Cortex of kidney (tissue), 1 donor: ENCODE measurements at places on chromosomes 5 and 9.

DNA sequence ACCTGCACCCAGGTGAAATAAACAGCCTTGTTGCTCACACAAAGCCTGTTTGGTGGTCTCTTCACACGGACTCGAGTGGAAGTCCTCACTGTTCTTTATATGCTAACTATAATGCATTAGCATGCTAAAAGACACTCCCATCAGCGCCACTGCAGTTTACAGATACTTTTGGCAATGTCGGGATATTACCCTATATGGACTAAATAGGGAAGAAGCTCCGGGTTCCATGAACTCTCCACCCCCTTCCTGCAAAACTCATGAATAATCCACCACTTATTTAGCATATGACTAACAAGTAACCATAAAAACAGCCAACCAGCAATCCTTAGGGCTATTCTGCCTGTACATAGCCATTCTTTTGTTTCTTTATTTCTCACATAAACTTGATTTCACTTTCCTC, 426.2 kb upstream of the PTPRD start:
- no peak for DNase-seq

GRCh38 chr5:149166591-149167100, 25.4 kb downstream of the ABLIM3 start:
- DNase-seq: no peak

GRCh38 chr9:117535434-117535833, 120.6 kb upstream of the ASTN2 start:
- DNase-seq: no peak

GRCh38 chr5:69504036-69504435, 11.4 kb downstream of the OCLN start:
- no peak for DNase-seq

- no peak for DNase-seq
Measured at GRCh38 chr5:103942587-103943186, 380.1 kb upstream of the NUDT12 start.

GRCh38 chr5:91156242-91156641, 226.9 kb downstream of the ARRDC3 start:
- no peak for DNase-seq

- DNase-seq: no peak
Measured at GRCh38 chr5:77812926-77813589, 36.9 kb upstream of the TBCA start.

DNA sequence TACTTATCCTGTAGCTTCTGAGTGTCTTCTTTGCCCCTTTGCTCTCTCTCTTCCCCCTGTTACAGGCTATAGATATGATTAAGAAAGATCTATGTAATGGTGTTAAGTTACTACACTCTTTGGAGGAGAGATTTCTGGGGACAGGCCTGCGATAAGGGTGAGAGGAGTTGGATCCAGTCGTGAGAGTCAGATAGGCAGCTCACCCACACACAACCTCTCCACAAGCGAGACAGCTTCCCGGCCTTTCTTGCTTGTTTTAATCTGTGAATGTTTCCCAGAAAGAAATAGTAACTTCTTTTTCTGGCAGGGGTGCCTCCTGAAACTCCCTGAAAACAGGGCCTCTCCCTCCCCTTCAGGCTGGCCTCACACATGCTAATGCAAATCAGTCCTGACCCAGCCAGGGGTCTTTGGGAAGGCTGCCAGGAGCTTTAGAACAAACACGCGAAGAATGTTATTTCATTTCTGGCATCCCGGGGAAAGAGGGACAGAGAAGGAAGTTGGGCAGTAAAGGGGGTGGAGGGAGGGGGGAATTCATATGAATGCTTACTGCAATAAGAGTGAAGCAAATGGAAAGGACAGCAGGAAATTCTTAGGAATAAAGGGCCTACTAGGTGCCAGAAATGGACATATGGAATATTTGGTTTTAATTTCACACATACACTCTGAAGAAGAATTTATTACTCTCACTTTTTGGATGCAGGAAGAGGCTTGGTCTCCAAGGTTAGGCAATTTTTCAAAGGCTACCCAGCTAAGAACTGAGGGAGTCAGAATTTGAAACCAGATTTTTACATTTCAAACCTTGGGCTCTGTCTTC, 215.8 kb upstream of the TRIM32 start:
- DNase-seq: no peak

DNA sequence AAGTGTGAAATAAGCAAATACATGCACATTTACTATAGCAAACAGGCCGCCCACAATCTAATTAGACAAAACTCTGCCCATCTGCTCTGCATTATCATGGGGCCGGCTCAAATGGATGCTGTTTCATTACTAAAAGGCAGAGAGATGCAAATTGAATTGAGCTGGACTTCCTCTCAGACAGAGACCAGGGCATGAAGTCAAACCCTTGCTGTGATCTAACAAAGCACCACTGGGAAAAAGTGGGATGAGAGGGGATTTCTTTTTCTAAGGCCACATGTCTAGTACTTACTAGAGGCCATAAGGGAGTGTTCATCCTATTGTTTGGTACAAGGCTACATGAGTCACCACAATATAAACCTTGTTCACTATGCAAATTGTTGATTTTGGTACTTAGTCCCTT, 614.7 kb downstream of the ISL1 start:
- no peak for DNase-seq

GRCh38 chr5:121681229-121681855, 170.3 kb upstream of the FTMT start:
- DNase-seq: no peak

DNA sequence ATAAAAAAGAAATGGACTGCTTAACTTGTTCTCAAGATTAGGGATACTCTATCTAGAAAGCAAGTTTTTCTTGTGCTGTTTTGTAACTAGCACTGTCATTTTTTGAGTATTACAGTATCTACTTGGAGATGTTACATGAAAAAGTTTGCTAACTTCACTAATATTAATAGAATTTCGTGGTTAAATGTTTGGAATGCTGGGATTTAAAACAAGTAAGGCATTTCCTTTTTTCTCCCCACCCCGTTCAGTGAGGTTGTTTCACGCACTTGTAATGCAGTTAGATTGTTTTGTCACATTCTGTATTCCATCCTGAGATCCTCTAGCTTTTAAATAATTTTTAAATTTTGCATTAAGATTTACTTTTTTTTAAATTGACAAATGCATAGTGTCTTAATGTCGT, 20.0 kb upstream of the TEK start:
- DNase-seq: no peak

DNA sequence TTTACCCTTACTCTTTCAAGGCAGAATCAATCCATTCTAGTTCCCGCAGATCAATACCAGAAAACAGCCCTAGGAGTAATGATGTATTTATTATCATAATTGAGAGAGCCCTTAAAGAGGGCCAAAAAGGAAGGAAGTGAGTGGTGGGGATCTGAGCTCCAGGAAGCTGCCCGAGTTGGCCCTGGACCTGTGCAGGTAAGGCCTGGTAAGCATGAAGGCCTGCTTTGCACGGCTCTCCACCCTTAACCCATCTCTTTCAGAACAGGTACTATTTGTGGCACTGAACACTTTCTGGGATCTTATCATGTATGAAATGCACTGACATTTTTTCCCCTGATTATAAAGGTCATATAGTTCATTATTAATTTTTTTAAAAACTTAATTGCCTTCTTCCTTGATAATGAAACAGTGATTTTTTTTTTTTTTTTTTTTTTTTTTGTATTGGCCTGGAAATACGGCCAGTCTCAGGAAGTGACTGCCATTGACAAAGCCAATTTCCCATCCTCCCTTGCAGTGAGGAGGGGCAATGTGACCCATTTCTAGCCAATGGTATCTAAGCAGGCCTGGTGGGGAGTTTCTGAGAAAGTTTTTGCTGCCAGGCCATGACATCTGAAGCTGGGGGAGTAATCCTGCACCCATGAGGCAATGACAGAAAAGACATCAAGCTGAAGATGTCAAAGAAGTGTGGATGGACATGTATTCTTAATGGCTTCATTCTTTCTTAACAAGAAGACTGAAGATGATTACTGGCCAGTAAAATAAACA, 6.3 kb upstream of the MVB12B start:
- no peak for DNase-seq

DNA sequence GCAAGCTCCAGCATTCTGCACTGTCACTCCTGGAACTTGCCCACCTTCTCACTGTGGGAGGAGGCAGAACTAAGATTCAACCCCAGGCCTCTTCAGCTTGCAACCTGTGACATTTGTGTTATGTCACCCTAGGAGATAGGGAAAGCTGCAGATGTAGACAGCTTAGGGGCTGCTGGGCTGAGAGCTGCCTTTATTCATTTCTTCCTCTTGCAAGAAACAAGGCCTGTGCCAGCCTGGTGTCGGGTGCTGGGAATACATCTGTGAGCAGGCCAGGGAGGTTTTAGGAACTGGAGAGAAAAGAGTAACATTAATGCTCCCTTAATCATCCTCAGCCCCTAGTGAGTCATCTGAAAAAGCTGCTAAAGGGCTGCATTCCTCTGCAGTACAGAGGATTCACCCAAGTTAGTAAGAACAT, 101.8 kb downstream of the FGF18 start:
- DNase-seq: no peak

DNA sequence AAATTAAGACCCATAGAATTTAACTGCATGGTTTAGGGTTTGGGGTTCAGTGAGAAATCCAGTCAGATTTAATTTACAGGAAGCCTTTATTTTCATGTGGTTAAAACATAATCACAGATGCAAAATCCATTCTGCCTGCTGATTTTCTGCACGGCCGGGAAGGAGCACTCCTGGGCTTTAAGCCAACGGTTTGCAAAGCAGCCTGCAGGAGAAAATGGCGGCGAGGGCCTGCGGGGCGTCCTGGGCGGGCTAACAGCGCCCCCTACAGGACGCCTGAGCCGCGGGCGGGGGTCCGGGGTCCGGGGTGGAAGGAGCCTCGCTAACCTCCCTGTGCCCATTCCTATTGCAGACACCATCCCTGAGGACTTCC, 47.6 kb downstream of the THBS4 start:
- no peak for DNase-seq

- no peak for DNase-seq
Measured at GRCh38 chr9:78001946-78002731, 29.5 kb downstream of the GNAQ start.

DNA sequence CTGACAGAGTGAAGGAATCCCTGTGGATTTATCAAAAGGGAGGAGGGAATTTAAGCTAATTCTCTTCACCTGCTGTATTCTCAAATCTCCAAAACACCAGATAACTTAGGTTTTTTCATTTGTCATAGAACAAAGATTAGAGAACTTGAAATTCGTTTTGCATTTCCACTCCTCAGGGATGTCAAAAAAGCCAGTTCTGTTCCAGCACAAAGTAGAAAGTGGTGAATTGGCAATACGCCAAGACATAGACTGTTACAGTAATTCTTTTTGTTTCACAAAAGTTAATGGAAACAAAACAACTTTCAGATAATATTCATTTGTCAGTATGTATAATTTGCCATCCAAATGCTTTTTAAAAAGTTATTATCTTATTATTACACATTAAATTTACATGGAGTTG, 15.0 kb downstream of the S1PR3 start:
- DNase-seq: no peak

- no peak for DNase-seq
Measured at GRCh38 chr9:130287736-130288135, 22.2 kb downstream of the HMCN2 start.

GRCh38 chr5:582936-583635, 29.1 kb upstream of the CEP72 start:
- DNase-seq: no peak

- no peak for DNase-seq
Measured at GRCh38 chr5:123215929-123216702, 127.1 kb downstream of the PRDM6 start.

GRCh38 chr5:67921004-67921601, 294.5 kb upstream of the PIK3R1 start:
- DNase-seq: no peak

- no peak for DNase-seq
Measured at GRCh38 chr5:116044073-116044472, 11.8 kb downstream of the ARL14EPL start.

- no peak for DNase-seq
Measured at GRCh38 chr9:92740446-92740961, 24.1 kb downstream of the BICD2 start.

DNA sequence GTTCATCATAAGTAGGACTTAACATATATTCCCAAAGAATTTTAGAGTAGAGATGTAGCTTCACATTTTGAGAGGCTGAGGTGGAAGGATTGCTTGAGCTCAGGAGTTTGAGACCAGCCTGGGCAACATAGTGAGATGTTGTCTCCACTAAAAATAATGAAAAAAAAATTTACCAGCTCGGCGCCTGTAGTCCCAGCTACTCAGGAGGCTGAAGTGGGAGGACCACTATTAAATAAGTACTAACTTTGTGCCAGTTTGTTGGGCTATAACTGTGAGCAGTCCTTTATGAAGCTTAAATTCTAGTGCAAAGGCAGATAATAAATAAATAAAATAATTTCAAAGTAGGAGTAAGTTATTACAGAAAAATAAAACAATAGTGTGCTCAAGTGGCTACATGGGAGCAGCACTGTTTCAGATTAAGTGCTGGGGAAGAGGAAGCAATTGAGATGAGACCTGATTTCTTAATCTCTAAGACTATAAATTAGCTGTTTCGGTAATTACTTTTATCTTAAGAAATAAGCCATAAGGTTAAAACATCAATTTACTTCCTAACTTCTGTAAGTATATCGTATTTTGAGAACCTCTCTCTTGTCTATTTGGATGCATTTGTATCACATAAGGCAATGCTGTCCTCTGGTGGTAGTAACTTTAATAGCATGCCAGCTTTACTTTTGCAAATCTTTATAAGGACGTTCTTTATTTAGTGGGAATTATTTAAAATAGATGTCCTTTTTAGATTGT, 98.9 kb downstream of the CSNK1G3 start:
- no peak for DNase-seq

- no peak for DNase-seq
Measured at GRCh38 chr5:112413611-112414010, 5.5 kb downstream of the EPB41L4A start.

DNA sequence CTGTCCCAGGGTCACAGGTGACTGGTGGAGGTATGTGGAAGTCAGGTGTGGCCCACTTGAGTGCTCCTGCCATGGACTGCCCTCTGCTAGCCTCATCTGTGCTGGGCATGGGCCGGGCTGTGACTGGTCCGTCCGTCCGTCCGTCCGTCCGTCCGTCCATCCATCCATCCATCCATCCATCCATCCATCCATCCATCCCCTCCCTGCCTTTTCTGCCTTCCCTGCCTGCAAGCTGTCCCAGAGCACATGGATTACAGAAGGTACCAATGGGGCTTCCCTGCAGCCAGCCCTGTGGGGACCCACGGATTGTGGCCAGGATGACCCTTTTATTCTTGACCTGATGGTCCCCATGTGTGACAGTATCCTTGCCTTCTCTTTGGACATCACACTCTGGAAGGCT, 92.5 kb downstream of the MACROH2A1 start:
- no peak for DNase-seq

- DNase-seq: no peak
Measured at GRCh38 chr5:126919566-126919965, 110.8 kb downstream of the MARCHF3 start.

DNA sequence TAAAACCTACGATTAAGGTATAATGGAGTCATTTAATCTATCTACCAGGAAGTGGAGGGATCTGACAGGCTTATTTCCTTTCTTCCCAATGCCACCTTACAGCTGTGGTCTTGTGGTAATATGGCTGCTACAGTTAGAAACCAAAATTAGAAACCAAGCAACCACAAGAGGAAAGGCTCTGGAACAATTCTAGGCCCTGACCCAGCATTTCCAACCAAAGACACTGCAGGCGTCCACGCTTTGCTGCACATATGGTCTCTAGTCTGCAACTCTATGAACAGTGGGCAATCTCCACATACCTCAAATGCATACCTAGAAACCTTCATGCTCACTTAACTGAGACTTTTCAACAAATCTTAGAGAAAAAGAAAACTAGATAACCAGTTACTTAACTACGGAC, 339.1 kb downstream of the NFIB start:
- DNase-seq: no peak
